SK-N-MC (cell line): ENCODE measurements at places on chromosomes 12 and 14.

DNA sequence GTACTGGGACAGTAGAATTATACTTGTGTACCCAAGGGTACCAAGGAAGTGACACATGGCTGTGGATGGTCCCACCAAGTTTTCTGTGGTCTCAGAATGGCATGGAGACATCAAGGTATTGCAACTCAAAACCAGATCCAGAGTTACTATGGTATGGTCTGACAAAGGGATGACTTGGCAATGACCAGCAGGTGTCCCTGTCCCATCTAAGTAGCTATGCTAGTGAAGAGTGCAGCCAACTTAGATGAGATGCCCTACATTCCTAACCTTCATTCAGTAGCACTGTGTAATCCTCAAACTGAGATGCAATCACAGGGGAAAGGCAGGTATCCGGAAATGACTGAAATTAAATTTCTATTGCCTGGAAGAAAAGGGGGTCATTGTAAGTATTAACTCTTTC lies 188.7 kb upstream of the TMEM260 start:
- DNase-seq: no peak

DNA sequence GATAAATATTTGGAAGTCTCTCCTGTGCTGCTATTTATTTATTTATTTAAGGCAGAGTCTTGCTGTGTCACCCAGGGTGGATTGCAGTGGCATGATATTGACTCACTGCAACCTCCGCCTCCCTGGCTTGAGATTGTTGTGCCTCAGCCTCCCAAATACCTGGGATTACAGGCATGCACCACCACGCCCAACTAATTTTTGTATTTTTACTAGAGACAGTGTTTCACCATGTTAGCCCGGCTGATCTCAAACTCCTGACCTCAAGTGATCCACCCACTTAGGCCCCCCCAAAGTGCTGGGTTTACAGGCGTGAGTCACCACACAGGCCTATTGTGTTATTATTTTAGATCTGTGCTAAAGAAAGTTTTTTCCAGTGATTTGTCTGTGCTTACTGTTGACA lies 225.2 kb downstream of the CCER1 start:
- DNase-seq: no peak

DNA sequence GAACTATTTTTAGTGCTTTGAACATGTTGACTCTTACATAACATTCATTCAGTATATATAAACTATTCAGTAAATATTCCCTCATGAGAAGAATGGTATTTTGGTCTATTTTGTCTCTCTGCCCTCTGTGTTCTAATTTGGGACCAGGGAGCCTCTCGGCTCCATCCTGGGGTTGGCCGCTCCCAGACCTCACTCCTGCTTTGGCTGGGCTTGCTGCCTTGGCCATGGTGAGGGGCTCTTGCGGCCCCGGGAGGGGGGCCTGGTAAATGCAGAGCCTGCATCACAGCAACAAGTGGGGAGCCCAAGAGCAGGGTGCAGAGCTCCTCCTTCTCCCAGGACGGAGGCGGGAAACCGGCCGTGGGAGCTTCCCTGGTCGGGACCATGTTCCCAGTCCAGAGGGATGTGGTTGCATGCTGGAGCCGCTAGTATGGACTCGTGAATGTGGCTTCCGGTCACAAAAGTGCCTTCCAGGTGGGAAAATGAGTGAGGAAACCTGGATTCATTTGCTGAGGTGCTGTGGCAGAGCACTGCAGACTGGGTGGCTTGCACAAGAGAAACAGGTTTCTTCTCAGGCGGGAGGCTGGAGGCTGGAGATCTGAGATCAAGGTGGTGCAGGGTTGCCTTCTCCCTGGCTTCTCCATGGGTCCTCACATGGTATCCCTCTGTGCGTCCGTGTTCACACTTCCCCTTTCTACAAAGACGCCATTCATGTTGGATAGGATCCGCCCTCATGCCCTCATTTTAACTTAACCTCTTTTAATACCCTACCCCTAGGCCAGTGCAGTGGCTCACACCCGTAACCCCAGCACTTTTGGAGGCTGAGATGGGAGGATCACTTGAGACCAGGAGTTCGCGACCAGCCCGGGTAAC lies 250.2 kb downstream of the CACNA1C start:
- DNase-seq: no peak

GRCh38 chr12:12622418-12622817 lies 10.7 kb downstream of the CREBL2 start:
- no peak for DNase-seq

DNA sequence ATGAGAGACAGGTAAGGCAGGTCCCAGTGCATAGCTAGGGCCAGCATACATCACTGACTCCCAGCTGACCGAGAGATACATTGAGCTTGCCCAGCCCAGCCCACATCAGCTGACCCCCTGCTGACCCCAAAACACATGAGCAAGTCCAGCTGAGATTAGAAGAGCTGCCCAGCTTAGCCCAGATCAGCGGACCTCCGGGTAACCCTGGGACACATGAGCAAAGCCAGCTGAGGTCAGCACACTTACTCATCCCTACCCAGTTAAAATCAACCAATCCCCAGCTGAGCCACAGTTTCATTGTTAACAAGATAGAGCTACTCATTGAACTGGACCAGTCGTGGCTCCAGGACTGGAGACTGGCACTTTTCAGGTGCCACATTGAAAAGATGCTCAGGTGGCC lies 21.8 kb upstream of the FBXO34 start:
- DNase-seq: no peak

DNA sequence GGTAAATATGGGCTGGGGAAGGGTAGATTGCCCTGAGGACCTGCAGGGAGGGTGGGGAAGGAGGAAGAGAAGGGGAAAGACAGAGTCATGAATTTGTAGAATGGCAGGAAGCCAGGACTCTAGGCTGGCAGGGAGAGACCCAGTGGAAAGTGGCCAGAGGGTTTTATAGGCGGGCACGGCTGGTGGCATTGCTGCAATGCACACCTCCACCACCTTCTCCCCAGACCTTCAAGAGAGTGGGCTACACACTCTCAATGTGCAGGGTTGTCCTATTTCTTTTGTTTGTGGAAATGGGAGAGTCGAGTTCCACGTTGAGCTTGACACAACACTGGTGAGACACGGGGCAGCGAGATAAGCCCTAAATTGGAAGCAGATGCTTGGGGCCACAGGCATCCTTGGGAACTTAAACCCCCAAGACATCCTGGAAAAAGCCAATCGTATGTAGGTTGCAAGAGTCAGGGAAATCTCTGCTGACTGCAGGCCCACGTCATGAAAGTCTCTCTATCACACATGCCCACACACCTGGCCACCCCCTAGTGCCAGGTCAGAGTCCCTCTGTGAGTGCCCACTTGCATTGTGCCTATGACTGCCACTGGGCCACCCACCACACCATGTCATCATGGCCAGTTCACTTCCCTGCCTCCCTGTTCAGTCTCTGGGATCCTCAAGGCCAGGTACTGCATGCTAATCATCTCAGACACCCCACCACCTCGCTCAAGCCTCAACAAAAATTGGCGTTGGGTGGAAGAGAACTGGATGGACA lies 38.0 kb upstream of the BDKRB2 start:
- no peak for DNase-seq

GRCh38 chr14:53380867-53381225 lies 227.7 kb upstream of the DDHD1 start:
- DNase-seq: no peak

GRCh38 chr12:7411343-7411742 lies 32.6 kb downstream of the CD163L1 start:
- no peak for DNase-seq

DNA sequence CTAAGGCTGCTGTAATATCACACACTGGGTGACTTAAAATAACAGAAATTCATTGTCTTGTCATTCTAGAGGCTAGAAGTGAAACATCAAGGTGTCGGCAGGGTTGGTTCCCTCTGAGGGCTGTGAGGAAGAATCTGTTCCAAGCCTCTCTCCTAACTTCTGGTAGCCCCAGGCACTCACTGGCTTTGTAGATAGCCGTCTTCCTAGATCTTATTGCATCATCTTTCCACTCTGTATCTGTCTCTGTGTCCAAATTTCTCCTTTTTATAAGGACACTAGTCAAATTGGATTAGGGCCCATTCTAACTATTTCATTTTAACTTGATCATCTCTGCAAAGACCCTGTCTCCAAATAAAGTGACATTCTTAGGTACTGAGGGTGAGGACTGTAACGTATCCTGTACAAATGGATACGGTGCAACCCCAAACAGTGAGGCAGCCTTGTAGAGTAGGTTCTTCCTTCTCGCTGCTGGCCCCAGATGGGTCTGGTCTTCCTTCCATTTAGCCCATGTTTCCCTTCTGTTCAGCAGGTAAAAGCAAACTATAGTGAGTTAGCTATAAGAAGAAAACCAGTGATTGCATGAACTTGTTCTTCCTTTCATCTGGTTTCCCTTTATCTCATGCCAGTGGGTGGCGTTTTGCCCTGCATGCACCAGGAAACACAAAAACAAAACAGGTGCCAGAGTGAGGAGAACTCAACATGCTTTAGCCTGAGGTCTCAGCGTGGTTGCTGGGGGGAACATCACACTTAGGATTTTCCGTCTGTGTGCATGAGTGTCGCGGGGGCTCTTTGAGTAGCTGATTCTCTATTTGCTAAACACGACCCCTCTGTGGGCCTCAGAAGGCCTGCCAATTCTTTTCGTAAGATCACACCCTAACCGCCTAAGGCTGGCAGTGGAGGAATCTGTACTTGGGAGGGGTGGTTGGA lies 19.5 kb downstream of the TTC9 start:
- no peak for DNase-seq

DNA sequence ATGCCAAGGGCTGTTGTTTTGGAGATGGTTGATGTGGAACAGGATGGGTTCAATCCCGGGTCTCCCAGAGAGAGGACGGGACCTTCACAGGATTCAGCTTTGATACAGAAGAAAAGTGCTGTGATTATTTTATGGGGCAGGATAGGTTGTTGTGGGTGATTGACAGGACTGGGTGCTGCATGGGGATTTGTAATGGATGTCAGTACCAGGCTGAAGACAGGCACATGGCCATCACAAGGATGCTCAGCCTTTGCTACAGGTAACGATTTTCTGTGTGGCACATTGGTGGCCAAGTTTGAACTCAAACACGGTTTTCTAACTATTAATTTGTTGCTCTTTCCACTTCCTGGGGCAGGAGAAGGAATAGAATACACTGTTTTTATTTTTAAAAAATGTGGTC lies 4.5 kb upstream of the GUCY2C start:
- DNase-seq: no peak

GRCh38 chr12:53224061-53224896 lies 7.7 kb downstream of the RARG start:
- no peak for DNase-seq

- DNase-seq: no peak
These were observed 13.3 kb downstream of the CCND2 start for GRCh38 chr12:4286771-4287317.

- peak; percentile 37 for DNase-seq
These were observed 358.6 kb downstream of the DUSP6 start for GRCh38 chr12:88993651-88994050.

DNA sequence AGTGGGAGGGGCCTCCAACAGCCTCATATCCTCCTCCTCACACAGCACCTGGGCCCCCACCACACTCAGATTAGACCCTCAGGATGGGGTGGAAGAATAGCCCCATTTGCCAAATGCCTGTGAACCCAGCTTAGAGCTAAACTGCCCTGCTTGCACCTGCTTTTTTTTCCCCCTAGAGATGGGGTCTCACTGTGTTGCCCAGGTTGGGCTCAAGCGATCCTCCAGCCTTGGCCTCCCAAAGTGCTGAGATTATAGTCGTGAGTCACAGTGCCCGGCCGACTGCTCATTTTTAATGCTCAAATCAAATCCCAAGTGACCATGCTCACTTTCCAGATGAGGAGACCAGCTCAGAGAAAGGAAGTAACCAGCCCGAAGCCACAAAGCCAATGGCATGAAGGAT lies 27.1 kb downstream of the TESC start:
- DNase-seq: no peak

DNA sequence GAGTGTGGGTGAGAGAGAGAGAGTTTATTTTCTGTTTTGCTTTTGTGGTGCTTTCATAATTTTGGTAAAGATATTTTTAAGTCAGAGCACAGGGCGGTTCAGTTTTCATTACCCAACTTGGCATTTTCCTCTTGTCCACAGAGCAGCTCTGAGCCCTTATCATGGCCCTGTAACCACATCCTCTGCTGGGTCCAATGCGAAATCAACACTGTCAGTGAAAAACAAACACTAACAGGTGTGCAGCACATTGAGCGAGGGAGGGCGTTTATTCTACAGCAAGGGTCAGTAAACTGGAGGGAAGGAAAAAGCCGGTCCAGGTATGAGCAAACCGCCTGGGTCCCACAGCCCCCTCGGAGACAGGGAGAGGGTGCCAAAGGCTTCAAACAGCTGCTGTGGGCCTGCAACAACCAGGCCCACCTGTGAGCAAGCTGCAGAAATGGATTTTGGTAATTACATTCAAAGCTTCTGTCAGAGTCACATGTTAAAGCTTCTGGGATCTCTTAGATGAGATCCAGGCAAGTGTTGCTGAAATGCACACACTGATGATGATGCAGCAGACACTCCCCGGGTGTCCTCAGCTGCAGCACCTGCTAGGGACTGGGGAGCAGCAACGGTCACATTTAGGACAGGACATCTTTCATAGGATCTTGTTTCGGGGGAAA lies 132.7 kb upstream of the DYRK2 start:
- DNase-seq: no peak
